ENCODE measurements at places on chromosomes 5 and 9. TPM values are rescaled to one million over a fixed set of nuclear protein-coding genes. Genes with fewer than 3 reads are reported as not detected.

Gene TSLP
- 0.43 TPM for polyA plus RNA-seq

DNA sequence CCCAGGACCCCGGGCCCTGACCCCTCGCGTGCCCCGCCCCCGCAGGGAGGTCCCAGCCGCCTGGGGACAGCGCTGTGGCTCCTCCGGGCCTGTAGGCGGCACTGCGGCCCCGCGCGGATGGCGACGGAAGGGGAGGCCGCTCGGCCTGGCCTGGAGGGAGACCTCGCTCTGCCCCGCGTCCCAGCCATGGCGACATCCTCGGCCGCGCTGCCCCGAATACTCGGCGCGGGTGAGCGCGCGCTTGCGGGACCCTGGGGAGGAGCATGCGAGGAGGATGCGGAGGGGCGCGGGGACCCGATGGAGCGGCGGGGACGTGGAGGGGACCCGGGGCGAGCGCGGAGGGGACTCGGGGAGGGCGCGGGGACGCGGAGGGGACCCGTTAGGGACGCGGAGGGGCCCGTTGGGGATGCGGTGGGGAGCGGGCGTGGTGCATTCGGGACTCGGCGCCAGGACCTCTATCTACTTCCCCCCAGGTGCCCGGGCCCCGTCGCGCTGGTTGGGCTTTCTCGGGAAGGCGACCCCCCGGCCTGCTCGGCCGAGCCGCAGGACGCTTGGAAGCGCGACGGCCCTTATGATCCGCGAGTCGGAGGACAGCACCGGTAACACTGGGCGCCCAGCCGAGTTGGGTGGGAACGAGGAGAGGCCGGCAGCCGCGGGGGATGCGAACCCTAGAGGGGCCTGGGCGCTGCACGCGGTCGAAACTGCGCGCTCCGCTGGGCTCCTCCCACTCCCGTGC is at the start of gene MRPS2:
Gene MRPS2 (plus strand): TSS at position 158 of the 736 bp plus-strand sequence. CDS start 29 bp downstream, at position 187.
- DNase-seq, result peak; percentile 89

- DNase-seq, result no peak
Measured at GRCh38 chr5:141757402-141757801, 75.4 kb upstream of the ARAP3 start.

GRCh38 chr9:22650145-22650544 is 203.5 kb downstream of the DMRTA1 start:
- no peak for DNase-seq

DNA sequence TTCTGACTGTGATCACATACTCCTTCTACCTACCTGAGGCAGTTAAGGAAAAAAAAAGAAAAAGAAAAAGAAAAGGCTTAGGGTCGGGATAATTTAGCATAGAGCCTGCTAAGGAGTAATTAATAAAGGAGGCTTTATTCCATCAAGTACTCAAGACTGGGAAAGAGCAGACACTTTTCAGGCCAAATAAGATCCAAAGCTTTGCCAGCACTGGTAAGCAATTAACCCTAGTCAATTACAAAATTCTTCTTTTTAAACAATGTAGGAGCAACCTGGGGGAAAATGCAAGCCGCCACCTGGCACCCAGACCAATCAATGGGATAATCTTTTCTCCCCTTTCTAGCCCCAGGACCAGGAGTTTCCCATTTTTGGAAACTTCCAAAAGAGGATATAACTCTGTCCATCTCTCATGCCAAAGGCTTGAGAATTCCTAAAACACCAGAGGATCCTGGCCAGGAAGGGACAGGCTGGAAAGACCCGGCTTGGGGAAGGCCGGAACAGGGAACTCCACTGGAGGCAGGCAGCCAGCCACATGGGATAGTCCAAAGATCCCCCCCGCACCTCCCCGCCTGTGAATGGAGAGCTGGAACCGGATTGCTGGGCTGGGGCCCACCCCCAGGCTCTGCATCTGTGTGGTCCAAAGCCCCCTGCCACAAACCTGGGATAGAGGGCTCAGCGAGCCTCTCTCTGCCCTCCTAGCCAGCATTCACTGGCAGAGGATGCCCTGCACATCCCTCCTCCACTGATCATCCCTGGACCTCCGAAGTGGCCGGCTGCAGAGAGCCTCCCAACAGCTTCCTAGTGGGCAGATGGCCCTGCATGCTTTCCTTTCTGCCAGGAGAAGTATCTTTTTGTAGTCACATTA is 117.8 kb downstream of the ZNF354C start:
- no peak for DNase-seq

Gene C1QTNF2
- 21.0 TPM for polyA plus RNA-seq

GRCh38 chr5:150254774-150255173 is 34.8 kb downstream of the CAMK2A start:
- DNase-seq, result no peak

Gene PKN3
- 8.6 TPM for polyA plus RNA-seq

Gene NR4A3
- 0.92 TPM for polyA plus RNA-seq

Gene GFRA3
- polyA plus RNA-seq, result 2.8 TPM

Data from hindlimb muscle (tissue), 1 donor.